ENCODE measurements at places on chromosomes 11 and 22. TPM values are rescaled to one million over a fixed set of nuclear protein-coding genes. Genes with fewer than 3 reads are reported as not detected.

OR4D5 gene
- total RNA-seq, result 0.19 TPM

DNA sequence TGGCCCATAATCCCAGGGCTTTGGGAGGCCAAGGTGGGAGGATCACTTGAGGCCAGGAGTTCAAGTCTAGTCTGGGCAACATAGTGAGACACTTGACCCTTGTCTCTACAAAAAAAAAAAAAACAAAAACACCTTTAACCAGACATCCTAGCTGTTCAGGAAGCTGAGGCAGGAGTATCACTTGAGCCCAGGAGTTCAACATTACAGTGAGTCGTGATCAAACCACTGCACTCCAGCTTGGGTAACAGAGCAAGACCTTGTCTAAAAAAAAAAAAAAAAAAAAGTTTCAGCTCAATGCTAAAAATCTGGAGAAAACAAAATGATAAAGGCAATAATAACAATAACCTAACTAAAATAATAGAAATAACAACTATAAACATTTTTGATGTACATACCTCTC lies 22.6 kb upstream of the APLP2 start:
- H3K36me3 ChIP-seq, result no peaks in the 10 kb centered on the region
- no peak overlapping the region for H3K27ac ChIP-seq
- H3K4me3 ChIP-seq, result no peak overlapping the region
- no peak for DNase-seq
- H3K27me3 ChIP-seq, result no peaks in the 10 kb centered on the region

STK33 gene
- total RNA-seq, result 0.67 TPM

DNA sequence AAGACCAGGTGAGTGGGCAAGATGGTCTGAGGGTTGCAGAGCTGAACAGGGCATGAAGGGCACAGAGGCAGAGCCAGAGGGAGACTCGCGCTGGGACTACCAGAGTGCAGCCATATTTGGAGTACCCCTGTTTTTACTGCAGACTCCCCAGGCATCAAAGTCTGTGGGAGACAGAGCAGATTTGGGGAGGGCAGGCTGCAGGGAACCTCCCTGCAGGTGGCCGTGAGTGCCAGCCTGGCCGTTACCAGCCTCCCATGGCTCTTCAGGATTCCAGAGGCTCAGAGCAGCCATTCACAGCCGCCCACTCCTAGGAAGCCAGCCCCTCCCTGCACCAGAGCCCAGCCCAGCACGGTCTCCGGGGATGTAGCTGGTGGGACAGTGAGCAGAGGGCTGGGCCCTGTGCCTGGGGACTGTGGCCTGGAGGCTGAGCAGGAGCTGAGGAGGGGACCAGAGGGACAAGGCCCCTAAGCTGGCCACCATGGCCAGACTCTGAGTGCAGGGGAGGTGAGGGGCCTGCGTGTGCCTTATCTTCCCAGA lies at the start of gene SEPTIN3:
Gene SEPTIN3, plus strand, starts transcription at position 334 of the 537 bp plus-strand sequence. CDS start 2,050 bp downstream, outside the sequence.
- DNase-seq, result no peak
- H3K27me3 ChIP-seq, result no peaks in the 10 kb centered on the region
- no peak within 1 kb of the TSS for H3K4me3 ChIP-seq
- H3K4me1 ChIP-seq, result no peaks in the 10 kb centered on the region

PGA3 gene
- 0.25 TPM for total RNA-seq

HSPB2 gene
- total RNA-seq, result 0.14 TPM

RFPL2 gene
- total RNA-seq, result under 0.01 TPM

C22orf42 gene
- total RNA-seq, result not detected

GRCh38 chr11:1026163-1026450 lies 10.4 kb downstream of the MUC6 start:
- no peaks in the 10 kb centered on the region for H3K27me3 ChIP-seq
- no peaks in the 10 kb centered on the region for H3K36me3 ChIP-seq
- no peak overlapping the region for H3K27ac ChIP-seq

- H3K36me3 ChIP-seq, result peaks cover 2% of the 10 kb centered on the region
- H3K4me1 ChIP-seq, result peaks cover 15% of the 10 kb centered on the region
- no peak overlapping the region for H3K27ac ChIP-seq
- no peak for DNase-seq
Observed at GRCh38 chr22:42083119-42083518, 3.6 kb downstream of the SMDT1 start.

OR5P2 gene
- not detected for total RNA-seq

- H3K4me3 ChIP-seq, result no peak overlapping the region
- H3K36me3 ChIP-seq, result no peaks in the 10 kb centered on the region
- no peak for DNase-seq
- H3K4me1 ChIP-seq, result no peaks in the 10 kb centered on the region
- no peaks in the 10 kb centered on the region for H3K27me3 ChIP-seq
Observed at GRCh38 chr11:13761250-13761649, 92.8 kb downstream of the FAR1 start.

DNA sequence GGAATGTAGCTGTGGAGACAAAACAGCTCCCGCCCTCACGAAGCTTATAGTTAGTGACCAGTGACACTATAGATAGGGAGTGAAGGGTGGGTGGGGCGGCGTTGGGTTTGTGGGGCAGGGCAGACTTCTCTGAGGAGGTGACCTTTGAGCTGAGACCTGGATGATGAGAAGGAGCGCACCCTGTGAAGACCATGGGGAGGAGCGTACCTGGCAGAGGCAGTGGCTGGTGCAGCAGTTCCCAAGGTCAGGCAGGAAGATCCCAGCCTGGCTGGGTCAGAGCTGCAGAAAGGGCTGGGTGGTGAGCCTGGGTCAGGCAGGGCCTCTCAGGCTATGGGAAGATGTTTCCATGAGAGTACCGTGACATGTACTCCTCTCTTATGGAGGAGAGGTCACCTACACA lies 135.0 kb upstream of the RCN1 start:
- H3K27ac ChIP-seq, result no peak overlapping the region
- H3K36me3 ChIP-seq, result no peaks in the 10 kb centered on the region
- H3K4me3 ChIP-seq, result no peak overlapping the region
- DNase-seq, result no peak

DEUP1 gene
- not detected for total RNA-seq

DNA sequence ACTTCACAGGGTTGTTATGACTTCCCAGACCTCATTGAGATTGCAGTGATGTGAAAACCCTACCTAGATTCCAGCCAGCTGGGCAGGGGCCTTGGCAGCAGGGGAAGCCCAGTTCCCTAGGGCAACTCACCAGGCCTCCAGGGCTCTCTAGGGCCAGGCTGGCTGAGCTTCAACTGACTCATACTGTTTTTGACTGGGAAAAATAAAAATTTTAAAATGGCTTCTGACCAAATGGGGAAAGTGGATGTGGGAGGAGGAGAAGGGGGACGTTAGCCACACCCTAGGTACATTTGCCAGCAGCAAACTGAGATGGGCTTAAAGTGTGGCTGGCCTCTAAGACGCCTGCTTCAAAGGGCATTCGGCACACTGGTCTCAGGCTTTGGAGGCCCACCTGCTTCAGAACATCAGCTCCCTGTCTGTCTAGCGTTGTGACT lies 39.0 kb downstream of the BMAL1 start:
- H3K27ac ChIP-seq, result peak overlapping the region; percentile 46
- H3K27me3 ChIP-seq, result no peaks in the 10 kb centered on the region
- H3K36me3 ChIP-seq, result no peaks in the 10 kb centered on the region
- peaks cover 51% of the 10 kb centered on the region for H3K4me1 ChIP-seq
- no peak overlapping the region for H3K4me3 ChIP-seq
- DNase-seq, result no peak

Data from liver (tissue), 10 donors.